ENCODE measurements at places on chromosomes 1 and 21.
A peak's percentile ranks its signal among the peaks of the same experiment; 100 is the strongest.

DNA sequence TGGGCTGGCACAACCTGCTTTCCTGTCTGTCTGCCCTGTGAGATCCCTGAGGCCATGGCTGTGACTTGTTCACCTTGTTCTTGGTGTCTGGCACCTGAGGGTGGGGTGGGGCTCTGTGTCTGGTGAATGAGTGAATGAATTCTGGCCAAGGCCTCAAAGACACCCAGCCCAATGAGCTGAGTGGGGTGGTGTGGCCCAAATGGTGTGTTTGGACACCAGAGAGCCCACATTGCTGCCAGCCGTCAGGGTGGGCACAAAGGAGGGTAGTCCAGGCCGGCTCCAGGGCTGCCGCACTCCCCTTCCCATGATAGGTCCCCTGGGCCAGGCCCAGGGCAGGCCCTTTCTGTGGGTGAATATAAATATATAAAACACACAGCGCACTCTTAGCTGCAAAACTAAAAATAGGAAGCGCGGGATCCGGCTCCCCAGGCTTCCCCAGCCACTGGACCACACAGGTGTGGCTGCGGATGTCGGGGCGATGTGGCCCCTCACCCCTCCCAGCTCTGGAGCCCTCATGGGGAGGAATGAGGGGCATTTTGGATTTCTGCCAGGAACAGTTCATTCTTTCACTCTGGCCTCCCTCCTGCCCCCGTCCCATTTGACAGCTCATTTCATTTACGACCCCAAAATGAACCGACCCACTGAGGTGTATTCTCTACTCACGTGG is 33.3 kb downstream of the RUNX3 start:
- DNase-seq: no peak

DNA sequence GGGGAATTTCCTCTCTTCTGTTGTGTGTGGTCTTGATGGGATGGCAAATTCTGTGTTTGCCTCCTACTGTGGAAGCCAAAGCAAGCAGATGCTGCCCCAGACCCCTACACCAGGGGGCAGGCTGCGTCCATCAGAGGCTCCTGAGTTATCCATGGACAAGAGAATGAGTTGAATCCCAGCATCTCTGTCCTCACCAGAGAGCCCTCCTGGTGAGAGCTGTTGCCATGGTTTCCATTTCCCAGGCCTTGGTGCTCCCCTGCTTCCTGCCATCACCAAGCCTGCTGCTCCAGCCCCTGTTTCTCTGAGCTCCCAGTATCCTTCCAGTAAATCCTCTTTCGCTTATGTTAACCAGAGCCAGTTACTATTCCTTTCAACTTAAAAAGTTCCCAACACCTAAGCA is 20.4 kb upstream of the GNG12 start:
- peak; percentile 50 for DNase-seq

DNA sequence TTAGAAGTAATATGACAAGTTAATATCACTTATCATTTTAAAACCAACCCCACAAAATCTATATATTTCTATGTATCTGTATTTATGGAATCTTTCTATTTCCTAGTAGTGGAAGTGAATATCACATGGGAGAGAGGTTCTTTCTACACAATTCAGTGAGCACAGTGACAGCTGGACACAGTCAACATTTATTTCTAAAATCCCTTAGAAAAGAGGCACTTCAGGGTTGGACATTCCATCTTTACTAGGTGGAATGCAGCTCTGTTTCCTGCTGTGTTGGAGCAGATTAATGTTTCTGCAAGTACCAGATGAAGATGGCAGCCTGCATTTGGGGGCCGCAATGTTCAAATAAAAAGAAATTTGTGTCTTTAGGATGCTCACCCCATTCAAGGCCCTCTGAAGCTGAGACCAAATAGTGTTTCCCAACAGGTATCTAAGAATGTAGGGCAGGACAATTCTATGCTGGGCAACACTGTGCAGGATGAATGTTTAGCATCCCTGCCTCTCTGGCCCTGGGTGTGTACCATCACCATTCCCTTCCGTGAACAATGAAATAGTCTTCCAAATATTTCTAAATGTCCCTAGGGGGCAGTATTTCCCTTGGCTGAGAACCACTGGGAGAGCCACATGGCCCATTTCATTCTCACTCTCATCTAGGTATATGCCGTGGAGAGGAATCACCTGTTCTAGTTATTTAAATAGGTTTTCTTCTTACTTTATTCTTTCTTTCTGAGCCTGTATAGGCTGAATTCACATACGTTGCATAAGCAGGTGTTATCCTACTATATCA is 394.8 kb downstream of the PRDM2 start:
- peak; percentile 3 for DNase-seq

DNA sequence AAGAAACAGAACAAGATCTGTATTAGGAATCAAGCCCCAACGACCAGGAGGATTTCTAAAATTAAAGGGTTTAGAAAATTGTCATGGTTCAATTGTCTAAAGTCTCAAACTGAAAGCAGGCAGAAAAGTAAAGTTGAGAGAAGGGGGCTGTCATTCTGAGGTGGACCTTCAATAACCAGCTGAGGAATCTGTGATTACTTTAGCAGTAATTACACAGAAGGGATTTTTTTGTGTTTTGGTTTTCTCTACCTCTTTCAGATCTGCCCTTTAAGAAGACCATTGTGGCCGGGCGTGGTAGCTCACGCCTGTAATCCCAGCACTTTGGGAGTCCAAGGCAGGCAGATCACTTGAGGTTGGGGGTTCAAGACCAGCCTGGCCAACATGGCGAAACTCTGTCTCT is 17.4 kb downstream of the AIDA start:
- no peak for DNase-seq

DNA sequence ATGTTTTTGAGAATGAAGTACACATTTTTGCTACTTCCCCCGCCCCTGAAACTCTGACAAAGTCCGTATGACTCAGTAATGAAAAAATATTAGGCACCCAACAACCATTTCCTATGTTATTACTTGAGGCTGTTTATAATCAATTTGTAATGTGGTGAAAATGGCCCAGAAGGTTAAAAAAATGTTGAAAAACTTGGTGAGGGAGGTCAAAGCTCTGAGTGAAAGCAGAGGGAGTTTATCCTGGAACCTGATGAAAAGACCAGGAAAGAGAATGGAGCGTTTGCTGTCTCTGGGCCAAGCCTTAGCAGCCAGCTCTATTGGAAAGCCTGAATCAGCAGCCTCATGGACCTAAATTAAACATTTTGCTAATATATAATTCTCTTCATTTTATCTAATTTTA is 367.7 kb upstream of the NEGR1 start:
- peak; percentile 38 for DNase-seq

DNA sequence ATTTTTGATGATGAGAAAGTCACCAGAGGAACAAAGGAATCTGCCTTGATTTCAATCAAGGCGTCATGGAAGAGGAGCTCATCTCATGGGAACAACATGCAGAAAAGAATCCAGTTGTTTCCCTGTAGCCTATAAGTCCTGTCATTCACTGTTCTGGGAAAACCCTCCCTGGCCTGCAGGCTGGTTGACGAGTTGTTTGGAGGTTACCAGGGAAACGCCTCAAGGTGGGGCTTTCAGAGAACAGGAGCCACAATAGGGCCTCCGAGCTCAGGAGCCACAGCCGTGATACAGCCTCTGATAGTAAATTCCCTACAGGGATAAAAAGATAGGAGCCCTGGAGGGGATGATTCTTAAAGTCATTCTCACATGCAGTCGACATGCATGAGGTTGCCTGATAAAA is 135.2 kb downstream of the PSMG1 start:
- DNase-seq: no peak

DNA sequence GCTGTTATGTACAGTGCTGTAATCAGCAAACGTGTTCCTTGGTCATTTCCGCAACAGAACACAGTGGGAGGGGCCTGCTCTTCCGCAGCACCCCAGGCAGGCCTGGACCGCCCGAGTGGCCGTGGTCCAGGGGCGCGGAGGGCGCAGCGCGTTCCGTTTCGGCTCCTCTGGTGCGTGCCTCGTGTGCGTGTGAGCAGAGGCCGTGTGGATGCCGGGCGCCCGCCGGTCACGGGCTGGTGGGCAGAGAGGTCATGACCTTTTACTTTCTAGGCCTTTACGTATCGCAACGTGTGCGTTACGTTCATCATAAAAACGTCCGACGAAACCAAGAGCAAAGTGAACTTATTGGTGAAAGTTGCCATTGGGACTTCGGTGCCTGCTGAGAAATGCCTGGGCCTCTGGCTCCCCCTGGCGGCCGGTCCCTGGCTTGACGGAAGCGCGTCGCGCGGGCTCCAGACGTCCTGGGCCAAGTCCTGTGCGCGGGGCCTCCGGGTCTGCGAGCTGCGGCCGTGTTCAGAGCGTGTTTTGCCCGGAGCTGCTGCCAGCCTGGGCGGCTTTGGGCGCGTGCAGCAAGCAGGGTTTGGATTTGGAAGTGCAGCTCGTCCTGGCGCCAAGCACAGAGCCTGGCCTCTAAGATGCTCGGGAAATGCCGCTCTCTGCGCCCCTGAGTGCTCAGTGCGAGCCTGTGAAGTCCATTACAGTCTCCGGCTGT is 34.4 kb downstream of the COL18A1 start:
- DNase-seq: peak; percentile 85

DNA sequence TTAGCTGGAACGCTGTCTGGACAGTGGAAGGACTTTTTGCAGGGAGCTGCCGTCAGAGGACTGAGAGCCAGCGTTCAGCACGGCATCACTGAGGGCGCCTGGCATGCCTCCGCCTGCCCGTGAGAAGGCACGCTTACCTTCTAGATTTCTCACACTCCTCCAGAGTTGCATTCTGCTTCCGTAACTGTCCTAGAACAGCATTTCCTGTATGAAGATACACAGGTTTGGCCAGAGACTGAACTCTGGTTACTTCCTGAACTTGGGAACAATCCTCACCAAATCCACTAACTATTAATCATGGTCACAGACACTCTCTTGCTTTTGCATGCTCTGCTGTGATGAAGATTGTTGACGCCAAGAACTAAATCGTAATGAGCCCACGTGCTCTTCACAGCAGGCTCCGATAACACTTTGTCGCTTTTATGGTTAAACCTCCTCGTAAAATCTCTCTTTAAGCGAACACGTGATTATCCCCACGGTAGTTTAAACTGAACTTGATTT is 93.5 kb downstream of the KIF26B start:
- DNase-seq: no peak

- no peak for DNase-seq
Measured at GRCh38 chr1:230430499-230430898, 4.4 kb upstream of the PGBD5 start.

DNA sequence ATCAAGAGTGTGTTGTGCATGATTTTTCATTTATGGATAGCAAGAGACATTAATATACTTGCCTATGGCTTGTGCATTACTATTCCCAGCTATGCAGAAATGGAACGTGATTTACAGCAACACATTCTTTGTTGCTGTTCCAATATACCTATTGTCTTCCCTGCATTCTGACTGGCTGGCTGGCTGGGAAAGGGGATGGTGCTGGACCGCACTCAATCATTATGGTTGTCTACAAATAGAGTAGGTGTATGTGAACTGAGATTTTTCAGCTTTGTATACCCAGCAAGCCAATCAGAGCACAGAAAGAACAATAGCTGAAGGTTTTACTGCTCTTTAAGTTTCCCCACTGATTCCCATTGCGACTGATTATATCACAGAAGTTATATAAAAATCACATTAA is 167.5 kb downstream of the ATG4C start:
- DNase-seq: no peak

DNA sequence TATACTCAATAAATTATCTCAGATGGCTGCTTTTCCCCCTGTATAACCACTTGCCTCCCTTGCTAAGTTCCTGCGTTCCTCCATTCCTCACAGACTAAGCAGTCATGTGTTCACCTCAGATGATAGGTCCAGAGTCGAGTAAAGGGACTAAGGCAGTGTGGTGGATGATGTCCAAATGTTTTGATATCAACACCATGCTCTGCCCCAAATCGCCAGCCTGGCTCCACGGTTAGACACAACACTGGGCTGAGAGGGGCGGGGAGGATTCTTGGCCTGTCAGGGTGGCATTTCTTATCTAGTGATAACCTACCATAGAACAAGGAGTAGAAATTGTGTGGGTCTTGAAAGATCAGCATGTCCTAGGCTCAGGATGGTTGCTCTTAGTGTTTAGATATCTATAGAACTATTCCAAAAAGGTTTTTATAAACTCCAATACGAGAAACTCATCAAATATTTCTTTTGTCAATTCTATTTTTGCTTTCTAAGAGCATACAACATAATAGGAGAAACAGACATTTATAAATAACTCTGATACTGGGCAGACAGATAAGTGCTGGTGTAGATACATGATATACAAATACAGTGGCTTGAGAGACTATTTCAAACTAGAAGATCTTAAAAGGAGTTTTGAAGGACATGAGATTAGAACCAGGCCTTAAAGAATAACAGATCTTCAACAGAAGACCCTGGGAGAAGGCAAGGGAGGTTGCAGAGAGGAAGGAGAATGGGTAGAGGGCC is 21.5 kb downstream of the GJA5 start:
- DNase-seq: no peak
